ENCODE measurements at places on chromosomes 2 and 18. TPM values are rescaled to one million over a fixed set of nuclear protein-coding genes. Genes with fewer than 3 reads are reported as not detected.
A peak's percentile ranks its signal among the peaks of the same experiment; 100 is the strongest.

DNA sequence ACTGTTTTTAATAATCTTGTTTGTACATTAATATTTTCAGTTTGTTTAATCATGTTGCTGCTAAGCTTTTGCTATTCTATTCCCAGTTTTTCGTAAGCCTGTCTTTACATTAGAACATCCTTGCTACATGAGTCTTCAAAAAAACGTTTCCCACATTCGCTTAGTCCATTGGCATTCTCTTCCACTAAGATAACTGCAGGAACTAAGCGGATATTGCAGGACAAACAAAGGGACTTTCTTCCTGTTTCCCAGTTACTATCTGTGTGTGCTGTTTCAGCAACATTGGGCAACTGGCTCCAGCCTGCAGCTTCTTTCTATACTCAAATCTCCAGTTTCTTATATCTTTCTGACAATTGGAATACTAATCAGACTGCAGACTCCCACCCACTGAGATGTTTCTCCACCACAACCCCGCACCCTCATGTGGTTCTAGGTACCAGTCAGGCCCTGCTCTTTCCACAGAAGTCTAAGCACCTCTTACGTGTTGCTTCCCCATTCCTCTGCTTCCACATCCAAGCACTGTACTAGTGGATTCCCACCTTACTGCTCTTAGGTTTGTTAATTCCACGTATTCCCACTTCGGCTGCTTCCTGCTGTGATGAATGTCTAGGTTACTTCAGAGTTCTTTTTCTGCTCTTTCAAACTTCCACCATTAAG, 420.3 kb downstream of the LRRTM4 start:
- H3K36me3 ChIP-seq = no peaks in the 10 kb centered on the region
- H3K27me3 ChIP-seq = no peaks in the 10 kb centered on the region
- no peak overlapping the region for H3K27ac ChIP-seq
- no peaks in the 10 kb centered on the region for H3K4me1 ChIP-seq
- H3K4me3 ChIP-seq = no peak overlapping the region

GRCh38 chr2:43155851-43156411, 70.5 kb downstream of the ZFP36L2 start:
- H3K27me3 ChIP-seq = no peaks in the 10 kb centered on the region
- H3K4me3 ChIP-seq = no peak overlapping the region
- H3K4me1 ChIP-seq = peaks cover 4% of the 10 kb centered on the region
- H3K36me3 ChIP-seq = no peaks in the 10 kb centered on the region
- no peak for DNase-seq
- no peak overlapping the region for H3K27ac ChIP-seq

DNA sequence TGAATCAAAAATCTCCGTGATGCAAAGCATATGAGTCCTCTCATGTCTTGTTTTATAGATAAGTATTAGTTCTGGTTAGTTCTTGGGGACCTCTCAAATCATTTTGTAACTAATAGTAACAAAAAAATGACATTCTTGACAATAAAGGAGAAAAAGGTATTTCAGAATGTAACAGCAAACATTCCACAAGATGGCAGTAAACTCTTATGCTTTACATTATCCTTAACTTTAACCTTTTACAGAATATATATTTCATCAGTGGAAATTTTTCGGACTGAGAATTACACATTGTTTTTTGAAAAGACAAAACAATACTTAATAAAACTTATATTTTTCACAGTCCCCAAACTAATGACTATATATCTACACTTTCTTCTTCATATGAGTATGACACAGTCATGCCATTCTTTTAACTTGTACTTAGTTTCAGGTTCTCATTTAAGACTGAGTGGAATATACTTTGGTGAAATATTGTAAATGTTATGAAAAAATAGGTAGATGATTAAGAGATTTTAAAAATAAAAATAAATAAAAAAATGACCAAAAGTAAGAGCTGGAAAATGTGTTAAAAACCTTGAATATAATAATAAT, 142.9 kb upstream of the NXPH2 start:
- H3K4me3 ChIP-seq = no peak overlapping the region
- H3K27me3 ChIP-seq = no peaks in the 10 kb centered on the region
- H3K27ac ChIP-seq = no peak overlapping the region
- H3K36me3 ChIP-seq = no peaks in the 10 kb centered on the region

- DNase-seq = peak; percentile 16
- H3K27ac ChIP-seq = no peak overlapping the region
- peaks cover 4% of the 10 kb centered on the region for H3K4me1 ChIP-seq
- no peak overlapping the region for H3K4me3 ChIP-seq
- no peaks in the 10 kb centered on the region for H3K27me3 ChIP-seq
- peaks cover 2% of the 10 kb centered on the region for H3K36me3 ChIP-seq
Measured at GRCh38 chr2:109422071-109422757, 191.6 kb downstream of the SEPTIN10 start.

DNA sequence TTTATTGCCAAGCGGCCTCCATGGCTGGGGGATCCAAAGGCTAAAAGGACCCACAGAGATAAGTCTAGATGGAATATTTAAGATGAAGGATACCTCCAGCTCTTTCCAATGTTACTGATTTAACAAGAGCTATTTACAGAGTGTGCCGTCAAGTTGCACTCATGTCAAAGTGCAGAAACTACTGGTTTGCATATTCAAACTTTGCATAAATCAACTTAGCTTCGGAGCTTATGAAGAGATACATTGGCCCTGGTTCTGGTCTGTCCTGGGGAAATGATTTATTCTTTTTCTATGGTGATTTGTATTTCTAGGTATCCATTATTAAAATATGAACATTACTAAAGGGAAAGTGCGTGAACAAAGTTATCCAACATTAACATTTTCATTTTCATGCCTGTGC, 14.4 kb upstream of the MYO5B start:
- no peak overlapping the region for H3K27ac ChIP-seq
- no peaks in the 10 kb centered on the region for H3K27me3 ChIP-seq
- H3K36me3 ChIP-seq = no peaks in the 10 kb centered on the region

DNA sequence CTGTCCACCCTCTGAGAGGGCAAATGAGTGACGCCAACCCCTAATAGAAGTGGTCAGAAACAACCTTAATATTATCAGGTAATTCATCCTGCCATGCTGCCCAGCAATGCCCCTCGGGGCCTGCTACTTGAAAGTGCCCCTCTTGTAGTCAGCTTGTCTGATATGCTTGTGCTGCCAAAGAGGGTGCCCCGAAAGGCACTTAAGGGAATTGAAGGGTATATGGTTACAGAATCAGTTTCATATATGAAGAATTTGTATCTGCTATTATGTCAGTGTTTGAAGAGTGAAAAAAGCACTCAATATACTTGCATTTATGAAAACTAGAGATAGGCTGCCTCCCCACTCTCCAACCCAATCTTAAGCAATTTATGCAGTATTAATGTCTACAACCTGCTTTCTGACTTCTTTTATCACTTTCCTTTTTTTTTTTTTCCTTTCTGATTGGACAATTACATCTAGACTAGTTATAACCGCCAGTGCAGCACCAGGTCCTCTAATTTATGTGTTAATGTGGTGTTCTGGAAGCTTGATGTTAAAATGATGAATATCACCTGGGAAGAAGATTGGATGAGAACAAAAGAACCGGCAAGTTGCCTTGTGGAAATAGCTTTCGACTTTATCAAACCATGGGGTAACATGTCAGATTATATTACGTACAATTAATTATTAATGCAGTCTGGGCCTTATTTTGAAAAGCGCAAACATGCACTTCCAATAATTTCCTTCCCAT, 646.9 kb upstream of the ACVR2A start:
- no peaks in the 10 kb centered on the region for H3K36me3 ChIP-seq
- H3K4me1 ChIP-seq = no peaks in the 10 kb centered on the region
- no peak for DNase-seq
- no peak overlapping the region for H3K27ac ChIP-seq
- no peaks in the 10 kb centered on the region for H3K27me3 ChIP-seq

- no peak for DNase-seq
- no peak overlapping the region for H3K27ac ChIP-seq
- H3K27me3 ChIP-seq = no peaks in the 10 kb centered on the region
- no peaks in the 10 kb centered on the region for H3K4me1 ChIP-seq
- no peaks in the 10 kb centered on the region for H3K36me3 ChIP-seq
Measured at GRCh38 chr18:24080861-24081260, 58.0 kb upstream of the CABYR start.

DNA sequence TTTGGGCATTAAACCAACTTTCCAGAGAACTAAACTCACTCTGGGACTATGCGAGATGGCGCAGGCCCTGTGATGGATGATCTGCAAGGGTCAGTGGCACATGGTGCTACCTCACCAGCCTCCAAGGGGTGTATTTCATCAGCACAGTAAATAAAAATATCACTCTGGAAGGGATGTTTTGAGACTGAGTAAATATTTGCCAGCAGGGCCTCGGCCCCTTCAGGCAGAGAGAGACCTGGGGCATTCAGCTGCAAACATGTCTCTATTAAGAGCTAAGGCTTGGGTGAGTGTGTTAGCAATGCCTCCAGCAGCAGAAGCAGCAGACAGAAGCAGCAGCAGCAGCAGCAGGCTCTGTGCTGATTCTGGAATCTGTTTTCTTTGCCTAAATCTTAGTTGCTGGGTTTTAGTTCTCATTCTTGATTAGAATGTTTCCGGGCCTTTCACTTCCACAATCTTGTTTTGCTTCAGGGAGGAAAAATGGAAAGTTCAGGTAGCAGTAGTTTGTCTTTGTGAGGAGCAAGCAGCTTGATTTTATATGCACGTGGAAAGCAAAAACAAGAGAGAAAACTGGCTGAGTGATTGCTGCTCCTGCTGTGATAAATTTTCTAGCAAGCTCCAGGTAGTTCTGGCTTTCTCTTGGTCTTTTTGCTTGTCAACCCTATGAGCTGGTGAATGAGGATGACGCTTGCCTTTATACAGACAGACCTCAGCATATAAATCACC, 18.6 kb downstream of the ADCYAP1 start:
- H3K27ac ChIP-seq = no peak overlapping the region
- H3K4me1 ChIP-seq = no peaks in the 10 kb centered on the region
- no peaks in the 10 kb centered on the region for H3K36me3 ChIP-seq
- no peak overlapping the region for H3K4me3 ChIP-seq
- no peaks in the 10 kb centered on the region for H3K27me3 ChIP-seq

- DNase-seq = peak; percentile 76
- no peaks in the 10 kb centered on the region for H3K36me3 ChIP-seq
- H3K4me3 ChIP-seq = no peak overlapping the region
- H3K27me3 ChIP-seq = no peaks in the 10 kb centered on the region
- no peaks in the 10 kb centered on the region for H3K4me1 ChIP-seq
- H3K27ac ChIP-seq = no peak overlapping the region
Measured at GRCh38 chr2:42089340-42089925, 41.6 kb downstream of the PKDCC start.

DNA sequence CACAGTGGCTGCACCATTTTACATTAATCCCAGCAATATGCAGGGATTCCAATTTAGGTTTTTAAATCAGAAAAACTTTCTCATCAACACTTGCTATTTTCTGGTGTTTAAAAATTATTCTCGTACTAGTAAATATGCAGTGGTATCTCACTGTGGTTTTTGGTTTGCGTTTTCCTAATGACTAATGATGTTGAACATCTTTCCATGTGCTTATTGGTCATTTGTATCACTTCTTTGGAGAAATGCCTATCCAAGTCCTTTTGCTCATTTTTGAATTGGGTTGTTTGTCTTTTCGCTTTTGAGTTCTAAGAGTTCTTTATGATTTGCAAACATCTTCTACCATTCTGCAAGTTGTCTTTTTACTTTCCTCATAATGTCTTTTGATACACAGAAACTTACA, 62.1 kb upstream of the TCF7L1 start:
- no peaks in the 10 kb centered on the region for H3K27me3 ChIP-seq
- H3K4me1 ChIP-seq = no peaks in the 10 kb centered on the region
- no peak overlapping the region for H3K27ac ChIP-seq
- no peak for DNase-seq
- H3K4me3 ChIP-seq = no peak overlapping the region

- H3K4me3 ChIP-seq = no peak overlapping the region
- no peak for DNase-seq
- H3K36me3 ChIP-seq = no peaks in the 10 kb centered on the region
Measured at GRCh38 chr2:134621939-134622705, 96.7 kb downstream of the TMEM163 start.

DNA sequence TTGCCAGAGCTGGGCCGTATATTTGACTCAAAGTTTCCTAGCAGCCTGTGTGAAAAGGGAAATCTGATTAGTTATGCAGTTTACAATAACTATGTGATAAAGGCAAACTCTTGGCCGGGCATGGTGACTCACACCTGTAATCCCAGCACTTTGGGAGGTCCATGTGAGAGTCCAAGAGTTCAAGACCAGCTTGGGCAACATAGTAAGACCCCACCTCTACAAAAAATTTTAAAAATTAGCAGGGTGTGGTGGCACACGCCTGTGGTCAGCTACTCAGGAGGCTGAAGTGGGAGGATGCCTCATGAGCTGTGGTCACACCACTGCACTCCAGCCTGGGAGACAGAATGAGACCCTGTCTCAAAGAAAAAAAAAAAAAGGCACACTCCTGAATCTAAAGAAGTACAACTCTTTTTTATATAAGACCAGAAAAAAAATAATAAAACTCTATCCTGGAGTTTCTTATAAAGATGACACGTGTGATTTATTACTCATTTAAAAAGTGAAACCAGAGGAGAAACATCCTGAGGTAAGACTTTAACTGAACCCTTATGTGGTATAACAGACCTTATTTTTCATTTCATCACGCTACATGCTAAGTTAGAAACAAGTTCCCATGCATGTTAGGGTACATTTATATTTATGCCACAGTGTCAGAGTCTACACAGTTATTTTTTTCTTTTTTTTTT, 32.6 kb upstream of the KCMF1 start:
- H3K27ac ChIP-seq = no peak overlapping the region
- H3K4me3 ChIP-seq = no peak overlapping the region
- no peaks in the 10 kb centered on the region for H3K36me3 ChIP-seq

DNA sequence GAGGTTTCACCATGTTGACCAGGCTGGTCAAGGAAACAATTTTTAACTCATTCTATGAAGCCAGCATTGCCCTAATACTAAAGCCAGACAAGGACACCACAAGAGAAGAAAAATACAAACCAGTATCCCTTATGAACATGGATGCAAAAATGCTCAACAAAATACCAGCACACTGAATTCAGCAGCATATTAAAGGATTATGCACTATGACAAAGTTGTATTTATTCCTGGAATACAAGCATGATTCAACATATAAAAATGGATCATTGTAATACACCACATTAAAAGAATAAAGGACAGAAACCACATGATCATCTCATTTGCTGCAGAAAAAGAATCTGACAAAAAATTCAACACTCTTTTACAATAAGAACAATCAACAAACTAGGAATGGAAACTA, 138.7 kb downstream of the RAB3GAP1 start:
- DNase-seq = no peak
- no peaks in the 10 kb centered on the region for H3K4me1 ChIP-seq

DNA sequence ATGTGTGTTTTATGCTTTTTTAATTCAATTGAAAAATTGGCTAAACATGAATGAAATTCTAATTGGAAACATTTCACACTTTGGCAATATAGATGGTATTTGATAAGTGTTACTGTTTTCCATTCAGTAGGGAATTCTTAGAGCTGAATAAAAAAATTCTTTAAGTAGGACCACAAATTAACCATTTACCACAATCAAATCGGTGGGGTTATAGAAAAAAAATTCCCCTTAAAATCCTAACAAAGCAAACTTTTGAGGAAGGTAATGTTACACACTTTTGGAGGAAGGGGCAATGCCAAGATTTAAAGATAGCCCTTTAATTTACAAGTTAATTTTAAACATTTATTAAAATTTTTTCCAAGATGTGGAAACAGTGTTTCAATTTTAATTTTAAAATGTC, 279.0 kb upstream of the FIGN start:
- H3K27me3 ChIP-seq = no peaks in the 10 kb centered on the region
- no peak overlapping the region for H3K4me3 ChIP-seq
- H3K36me3 ChIP-seq = no peaks in the 10 kb centered on the region
- H3K4me1 ChIP-seq = no peaks in the 10 kb centered on the region
- H3K27ac ChIP-seq = no peak overlapping the region
- DNase-seq = no peak

Gene IL1R2
- 3.3 TPM for total RNA-seq

Gene UGT1A8
- total RNA-seq = not detected

Gene FOXI3
- total RNA-seq = not detected

Gene CFAP221
- 2.1 TPM for total RNA-seq
